Right atrium auricular region (tissue), 2 donors: ENCODE measurements at places on chromosomes 5 and 9. TPM values are rescaled to one million over a fixed set of nuclear protein-coding genes. Genes with fewer than 3 reads are reported as not detected.

GRCh38 chr5:168055141-168055683 is 236.2 kb upstream of the WWC1 start:
- H3K4me3 ChIP-seq = no peak overlapping the region
- H3K27me3 ChIP-seq = no peaks in the 10 kb centered on the region
- H3K27ac ChIP-seq = no peak overlapping the region
- peaks cover 4% of the 10 kb centered on the region for H3K4me1 ChIP-seq

DNA sequence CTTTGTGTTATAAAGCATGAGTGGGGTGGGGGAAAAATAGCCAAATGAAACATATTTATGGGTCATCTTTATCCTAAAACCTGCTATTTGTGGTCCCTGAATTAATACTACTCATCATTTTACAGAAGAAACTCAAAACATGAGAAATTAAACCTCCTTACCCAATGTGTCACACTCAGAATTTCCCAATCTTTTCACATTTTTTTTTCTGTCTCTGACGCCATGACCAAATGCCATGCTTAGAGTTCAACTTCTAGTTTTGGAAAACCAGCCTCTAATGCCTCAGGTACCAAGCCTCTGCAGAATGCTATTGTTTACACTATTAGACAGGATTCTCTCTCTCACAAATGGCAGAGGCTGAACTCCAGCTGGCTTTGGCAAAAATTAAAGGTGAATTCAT is 505.5 kb upstream of the WWC1 start:
- H3K36me3 ChIP-seq = no peaks in the 10 kb centered on the region
- H3K27ac ChIP-seq = no peak overlapping the region
- no peak overlapping the region for H3K4me3 ChIP-seq
- H3K27me3 ChIP-seq = no peaks in the 10 kb centered on the region
- H3K4me1 ChIP-seq = no peaks in the 10 kb centered on the region

DNA sequence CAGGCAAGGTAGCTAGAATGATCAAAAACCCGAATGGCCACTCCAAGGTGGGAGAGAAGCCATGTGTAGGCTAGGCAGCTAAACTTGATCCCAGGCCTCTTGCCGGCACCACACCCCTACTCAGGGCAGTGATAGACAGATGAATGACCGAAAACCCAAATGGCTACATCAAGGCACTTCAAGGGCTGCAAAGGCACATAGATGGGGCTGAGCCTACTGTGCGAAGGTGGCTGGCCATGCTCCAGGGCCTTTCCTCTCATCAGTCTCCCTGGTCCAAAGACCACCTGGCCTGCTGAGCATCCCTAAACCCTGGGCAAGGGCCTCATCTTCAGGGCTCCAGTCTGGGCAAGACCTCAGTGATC is 3.7 kb upstream of the TIFAB start:
- no peak for DNase-seq
- H3K36me3 ChIP-seq = no peaks in the 10 kb centered on the region
- H3K4me3 ChIP-seq = no peak overlapping the region
- H3K27me3 ChIP-seq = no peaks in the 10 kb centered on the region
- no peak overlapping the region for H3K27ac ChIP-seq
- no peaks in the 10 kb centered on the region for H3K4me1 ChIP-seq

DNA sequence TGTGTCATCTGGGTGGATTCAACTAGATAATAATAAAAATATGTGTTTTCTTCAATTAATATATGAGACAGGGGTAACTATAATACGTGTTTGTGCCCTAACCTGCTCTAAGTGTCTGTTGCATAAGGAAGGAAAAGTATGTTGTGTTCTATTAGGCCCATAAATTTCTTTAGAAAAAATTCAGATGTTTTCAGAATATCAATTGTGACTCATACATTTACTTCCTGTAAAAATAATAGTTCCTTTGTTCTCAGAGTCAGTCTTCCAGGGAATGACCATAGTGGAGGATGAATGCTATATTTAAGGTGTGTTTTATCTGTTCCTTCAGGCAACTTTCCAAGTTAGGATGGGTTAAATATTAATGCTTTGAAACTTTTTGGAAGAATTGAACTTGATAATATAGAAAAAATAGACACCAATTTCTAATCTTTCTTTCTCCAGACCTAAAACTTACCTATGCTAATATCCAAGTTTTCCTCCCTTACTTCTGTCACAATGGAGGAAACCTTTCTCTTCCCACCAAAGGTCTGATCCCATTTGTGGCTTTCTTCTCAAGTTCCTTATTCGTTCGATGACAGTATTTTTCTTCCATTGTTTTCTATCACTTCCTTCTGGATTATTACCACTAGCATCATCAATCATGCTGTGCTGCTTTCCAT is 49.9 kb downstream of the ISL1 start:
- DNase-seq = no peak
- no peaks in the 10 kb centered on the region for H3K36me3 ChIP-seq
- no peaks in the 10 kb centered on the region for H3K4me1 ChIP-seq
- no peaks in the 10 kb centered on the region for H3K27me3 ChIP-seq
- H3K27ac ChIP-seq = no peak overlapping the region

- DNase-seq = no peak
- H3K27ac ChIP-seq = no peak overlapping the region
- peaks cover 10% of the 10 kb centered on the region for H3K4me1 ChIP-seq
- H3K36me3 ChIP-seq = no peaks in the 10 kb centered on the region
- H3K4me3 ChIP-seq = no peak overlapping the region
- no peaks in the 10 kb centered on the region for H3K27me3 ChIP-seq
Observed at GRCh38 chr5:36417668-36418067, 116.0 kb upstream of the RANBP3L start.

- H3K27ac ChIP-seq = no peak overlapping the region
- H3K4me1 ChIP-seq = no peaks in the 10 kb centered on the region
- DNase-seq = no peak
- no peaks in the 10 kb centered on the region for H3K36me3 ChIP-seq
- no peaks in the 10 kb centered on the region for H3K27me3 ChIP-seq
- no peak overlapping the region for H3K4me3 ChIP-seq
Observed at GRCh38 chr9:123217128-123217654, 51.2 kb downstream of the STRBP start.

- no peak overlapping the region for H3K4me3 ChIP-seq
- peaks cover 21% of the 10 kb centered on the region for H3K4me1 ChIP-seq
- H3K27ac ChIP-seq = no peak overlapping the region
- H3K36me3 ChIP-seq = no peaks in the 10 kb centered on the region
- DNase-seq = no peak
Observed at GRCh38 chr9:27151693-27152404, 42.8 kb downstream of the TEK start.

GRCh38 chr5:87109746-87110145 is 157.9 kb upstream of the RASA1 start:
- no peak overlapping the region for H3K4me3 ChIP-seq
- no peaks in the 10 kb centered on the region for H3K27me3 ChIP-seq
- no peaks in the 10 kb centered on the region for H3K4me1 ChIP-seq
- no peak for DNase-seq
- no peak overlapping the region for H3K27ac ChIP-seq

DNA sequence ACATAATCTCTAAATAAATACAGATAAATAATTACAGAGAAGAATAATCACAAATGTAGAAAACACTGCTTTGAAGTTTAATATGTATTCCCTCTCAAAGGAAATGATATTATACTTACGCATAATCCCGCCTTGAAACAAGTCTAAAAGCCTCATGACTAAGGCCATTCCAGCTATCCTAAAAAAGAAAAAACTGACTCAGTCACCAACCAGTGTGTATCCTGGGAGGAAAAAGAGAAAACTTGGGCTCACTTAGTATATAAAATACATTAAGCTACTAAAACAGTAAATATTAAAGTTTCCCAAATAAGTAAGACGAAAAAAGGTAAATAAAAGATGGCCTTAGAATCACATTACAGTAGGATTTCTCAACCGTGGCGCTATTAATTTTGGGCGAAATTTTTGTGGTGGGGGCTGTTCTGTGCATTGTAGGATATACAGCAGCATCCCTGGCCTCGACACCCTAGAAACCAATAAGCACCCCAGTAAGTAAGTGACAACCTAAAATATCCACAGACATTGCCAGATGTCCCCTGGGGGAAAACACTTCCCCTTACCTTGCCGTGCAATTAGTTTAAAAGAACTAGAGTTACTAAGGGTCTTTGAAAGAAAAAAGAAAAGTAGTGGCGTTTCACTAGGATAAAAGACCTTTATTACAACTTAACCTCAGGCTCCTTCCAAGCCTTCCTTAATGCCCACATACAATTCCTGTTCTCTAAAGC is 1.1 kb downstream of the HSPA9 start:
- H3K4me1 ChIP-seq = no peaks in the 10 kb centered on the region
- no peak for DNase-seq
- peaks cover 46% of the 10 kb centered on the region for H3K36me3 ChIP-seq
- peak overlapping the region; percentile 94 for H3K4me3 ChIP-seq
- peak overlapping the region; percentile 99 for H3K27ac ChIP-seq
- H3K27me3 ChIP-seq = no peaks in the 10 kb centered on the region

DNA sequence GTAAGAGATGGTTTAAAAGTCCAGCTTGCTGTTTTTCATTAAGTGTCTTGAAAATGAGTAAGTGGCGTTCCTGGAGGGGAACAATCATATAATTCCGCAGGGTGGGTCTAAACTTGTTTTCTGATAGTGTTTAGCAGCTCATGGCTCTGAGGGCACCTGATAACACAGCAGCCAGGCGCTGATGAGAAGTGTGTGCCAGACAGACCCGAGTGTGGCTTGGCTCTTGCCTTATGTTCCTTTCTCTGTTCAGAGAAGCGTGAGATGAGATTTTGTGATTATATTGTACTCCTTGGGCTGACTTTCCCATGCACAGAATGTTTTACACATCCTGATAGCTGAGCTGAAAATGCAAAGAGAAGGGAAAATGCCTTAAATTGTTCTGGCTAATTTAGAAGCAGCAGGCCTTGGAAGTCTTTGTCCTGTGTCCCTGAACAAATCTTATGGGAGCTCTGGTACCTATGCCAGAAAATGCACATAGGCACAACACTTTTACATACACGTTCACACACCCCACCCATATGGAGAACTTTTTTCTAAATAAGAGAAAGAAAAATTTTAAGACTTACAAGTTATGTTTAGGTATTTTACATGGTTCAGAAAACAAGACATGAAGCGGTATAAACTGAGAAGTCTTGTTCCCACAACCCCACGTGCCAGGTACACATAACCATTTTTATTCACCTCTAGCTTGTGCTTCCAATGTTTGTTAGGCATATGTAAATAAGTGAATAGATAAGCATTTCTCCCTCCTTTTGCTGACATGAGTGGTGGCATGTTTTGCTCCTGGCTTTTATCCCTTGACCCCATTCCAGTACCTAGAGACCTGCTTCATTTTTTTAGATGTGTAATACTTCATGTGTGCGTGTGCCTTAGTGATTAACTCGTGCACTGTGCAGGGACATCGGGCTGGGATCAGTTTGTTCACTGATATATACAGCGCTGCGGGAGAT is 152.2 kb upstream of the OTULINL start:
- H3K27ac ChIP-seq = peak overlapping the region; percentile 41
- DNase-seq = no peak
- H3K27me3 ChIP-seq = no peaks in the 10 kb centered on the region
- H3K4me3 ChIP-seq = no peak overlapping the region

GRCh38 chr5:15585841-15586591 is 86.0 kb downstream of the FBXL7 start:
- H3K27ac ChIP-seq = no peak overlapping the region
- no peaks in the 10 kb centered on the region for H3K4me1 ChIP-seq
- H3K27me3 ChIP-seq = no peaks in the 10 kb centered on the region
- DNase-seq = no peak

GRCh38 chr9:74577956-74578355 is 80.8 kb downstream of the RORB start:
- H3K36me3 ChIP-seq = no peaks in the 10 kb centered on the region
- H3K27ac ChIP-seq = no peak overlapping the region

DNA sequence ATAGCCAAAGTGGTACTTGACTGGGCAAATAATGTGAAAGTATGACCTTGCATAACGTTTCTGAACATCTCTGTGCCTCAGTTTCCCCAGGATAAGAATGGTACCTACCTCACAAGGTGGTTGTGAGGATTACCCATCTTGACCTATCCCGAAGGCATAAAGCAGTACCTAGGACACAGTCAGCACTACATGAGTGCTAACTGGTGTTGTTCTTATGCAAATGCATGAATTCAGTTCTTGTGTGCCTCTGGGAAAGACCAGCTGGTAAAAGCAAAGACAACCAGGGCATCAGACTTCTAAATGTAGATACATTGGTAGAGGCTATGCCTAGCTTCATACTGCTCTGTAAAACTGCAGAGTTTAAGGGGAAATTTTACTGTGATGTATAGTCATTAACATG is 21.8 kb upstream of the TMEM252 start:
- no peak overlapping the region for H3K27ac ChIP-seq
- no peaks in the 10 kb centered on the region for H3K36me3 ChIP-seq

DNA sequence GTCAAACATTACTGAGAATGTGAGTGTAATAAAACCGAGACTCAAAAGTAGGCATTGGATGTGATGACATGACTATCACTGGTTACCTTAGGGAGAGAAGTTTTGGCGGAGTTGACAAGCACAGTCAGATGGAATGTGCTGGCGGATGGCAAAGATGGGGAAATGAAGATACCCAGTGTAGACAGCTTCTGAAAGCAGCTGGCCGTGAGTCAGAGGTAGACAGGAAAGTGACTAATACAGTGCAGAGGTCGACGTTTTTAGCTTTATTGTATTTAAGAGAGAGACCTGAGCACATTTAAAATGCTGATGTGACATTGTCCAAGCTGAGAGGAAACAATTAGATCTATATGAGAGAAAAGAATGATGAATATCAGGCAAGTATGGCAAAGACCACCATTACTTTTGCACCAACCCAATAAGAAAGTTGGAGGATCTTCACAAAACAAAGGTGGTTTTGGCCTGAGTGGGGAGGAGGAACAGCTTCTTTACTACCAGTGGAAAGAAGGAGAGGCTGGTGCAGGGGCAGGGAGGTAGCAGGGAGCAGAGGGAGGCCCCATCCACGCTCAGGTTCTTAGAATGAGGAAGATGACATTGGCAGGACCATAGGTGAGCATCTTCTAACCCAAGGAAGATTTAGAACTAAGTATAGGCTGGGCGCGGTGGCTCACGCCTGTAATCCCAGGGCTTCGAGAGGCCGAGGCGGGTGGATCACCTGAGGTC is 36.7 kb upstream of the KCNIP1 start:
- H3K4me3 ChIP-seq = no peak overlapping the region
- no peaks in the 10 kb centered on the region for H3K36me3 ChIP-seq
- H3K4me1 ChIP-seq = no peaks in the 10 kb centered on the region
- DNase-seq = peak; percentile 57
- no peaks in the 10 kb centered on the region for H3K27me3 ChIP-seq

DNA sequence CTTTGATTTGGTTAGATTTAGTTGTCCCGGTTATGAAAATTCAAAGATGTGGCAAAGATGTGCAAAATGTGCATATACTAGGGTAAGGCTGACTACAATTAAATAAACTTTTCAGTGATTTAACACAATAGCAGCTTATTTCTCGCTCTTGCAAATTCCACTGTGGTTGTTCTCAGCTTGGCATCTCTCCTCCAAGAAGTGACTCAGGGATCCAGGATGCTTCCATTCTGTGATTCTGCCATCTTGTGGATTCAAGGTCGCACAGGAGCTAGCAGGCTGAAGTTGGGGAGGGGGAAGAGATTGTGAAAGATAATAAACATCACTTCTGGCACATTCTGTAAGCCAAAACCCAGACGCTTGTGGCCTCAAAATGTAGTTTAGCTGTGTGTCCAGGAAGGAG is 60.1 kb upstream of the TGFBR1 start:
- H3K36me3 ChIP-seq = peaks cover 31% of the 10 kb centered on the region
- no peak overlapping the region for H3K4me3 ChIP-seq
- no peak overlapping the region for H3K27ac ChIP-seq
- H3K4me1 ChIP-seq = peaks cover 13% of the 10 kb centered on the region
- no peaks in the 10 kb centered on the region for H3K27me3 ChIP-seq

The TARS1 gene
- 66.6 TPM for total RNA-seq

The C9orf50 gene
- not detected for total RNA-seq

The TAF1L gene
- total RNA-seq = not detected

The ROPN1L gene
- not detected for total RNA-seq

The ERAP2 gene
- total RNA-seq = 5.9 TPM

The BSPRY gene
- total RNA-seq = 0.48 TPM
